Gastroesophageal sphincter (tissue), 4 donors: ENCODE measurements at places on chromosomes 12 and 14.

DNA sequence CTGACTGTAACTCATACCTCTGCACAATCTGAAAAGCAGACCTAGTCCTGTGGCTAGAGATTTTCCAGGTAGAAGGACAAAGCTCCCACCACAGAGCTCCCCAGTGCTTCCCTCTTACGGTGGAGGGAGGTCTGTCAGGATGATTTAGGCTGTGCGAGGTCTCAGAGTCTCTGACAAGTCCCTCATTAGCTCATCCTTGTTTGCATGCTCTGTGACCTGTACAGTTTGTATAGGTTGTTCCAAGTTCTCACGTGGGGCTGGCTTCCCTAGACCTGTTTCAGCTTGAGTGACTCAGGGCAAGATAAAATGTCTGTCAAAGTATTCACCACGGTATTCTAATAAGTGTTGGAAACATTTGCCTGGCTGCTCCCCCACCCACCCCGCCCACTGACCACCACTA is 34.8 kb downstream of the ASCL1 start:
- no peak for ATAC-seq

- no peak for ATAC-seq
Observed at GRCh38 chr12:64895526-64895925, 71.1 kb downstream of the TBC1D30 start.

DNA sequence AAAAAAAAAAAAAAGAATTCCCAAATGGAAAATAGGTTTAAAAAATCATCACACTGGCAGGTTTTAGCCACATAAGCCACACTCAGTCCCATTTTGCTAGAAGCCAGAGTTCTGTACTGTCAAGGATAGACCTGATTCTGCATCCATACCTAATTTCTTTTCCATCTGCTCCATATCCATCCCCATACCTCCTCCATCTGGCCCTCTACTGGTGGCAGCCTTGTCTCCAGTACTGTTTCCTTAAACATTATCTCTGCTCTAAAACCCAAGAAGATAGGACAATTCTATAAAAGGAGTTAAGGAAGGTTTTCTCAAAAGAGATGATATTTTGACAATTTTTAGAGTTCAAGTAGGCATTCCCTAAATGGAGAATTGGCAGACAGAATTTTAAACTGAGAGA is 26.0 kb upstream of the RXYLT1 start:
- ATAC-seq, result no peak

DNA sequence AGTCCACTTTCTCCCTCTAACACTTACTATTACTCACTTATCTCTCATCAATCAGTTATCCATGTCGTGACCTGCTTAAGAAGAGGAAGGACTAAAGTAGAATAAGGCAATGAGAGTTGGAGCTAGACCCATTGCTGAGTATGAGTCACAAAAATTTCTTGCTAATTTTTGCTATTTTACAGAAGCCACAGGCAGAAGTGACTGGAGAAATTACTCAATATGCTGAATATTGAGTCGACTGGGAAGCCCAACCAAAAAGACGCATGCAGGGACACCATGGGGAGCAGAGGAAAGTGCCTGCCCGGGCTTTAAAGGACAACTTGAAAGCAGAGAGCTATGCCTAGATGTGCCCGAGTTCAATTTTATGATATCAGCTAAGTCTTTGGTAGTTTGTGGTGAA is 115.4 kb upstream of the FOXG1 start:
- ATAC-seq, result no peak
